Right atrium auricular region (tissue), 2 donors: ENCODE measurements at places on chromosomes 11 and 22.

GRCh38 chr22:19447330-19448075 is at the start of gene C22orf39:
Gene C22orf39, minus strand, starts transcription at chr22:19447711. Its CDS starts 23 bp downstream, at chr22:19447688.
- peak; percentile 95 for DNase-seq

DNA sequence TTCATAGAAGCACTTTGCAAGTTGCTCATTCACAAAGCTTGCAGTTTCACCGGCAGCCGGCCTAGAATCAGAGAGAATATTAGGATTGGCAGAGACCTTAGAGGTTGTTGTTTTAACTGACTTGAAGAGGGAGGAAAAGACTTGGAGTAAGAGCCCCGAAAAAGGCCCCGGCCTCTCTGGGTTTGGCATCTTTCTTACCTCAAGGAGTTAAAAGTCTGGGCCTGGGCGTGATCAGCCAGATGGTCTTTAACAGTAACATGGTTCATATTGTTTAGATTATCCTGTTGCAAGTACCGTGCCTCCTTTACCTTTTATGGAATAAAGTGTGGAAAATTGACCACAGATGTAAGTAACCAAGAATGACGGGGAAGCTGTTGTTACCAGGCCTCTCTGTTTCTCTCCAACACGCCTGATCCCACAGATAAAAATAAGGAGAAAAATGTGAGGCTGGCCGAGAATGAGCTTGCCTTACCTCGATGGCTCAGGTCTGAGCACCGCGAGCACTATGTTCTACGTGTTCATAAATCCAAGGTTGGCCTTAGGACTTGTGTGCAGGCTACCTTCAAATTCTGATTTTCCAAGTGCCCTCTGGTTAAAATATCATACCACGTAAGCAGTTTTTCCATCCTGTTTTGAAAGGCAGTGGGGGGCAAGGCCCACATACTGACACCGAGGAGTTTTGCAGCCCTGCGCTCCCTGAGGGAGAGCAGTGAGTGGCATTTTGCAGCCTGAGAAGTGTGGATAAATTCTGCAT is 56.4 kb downstream of the PARVA start:
- no peak for DNase-seq

DNA sequence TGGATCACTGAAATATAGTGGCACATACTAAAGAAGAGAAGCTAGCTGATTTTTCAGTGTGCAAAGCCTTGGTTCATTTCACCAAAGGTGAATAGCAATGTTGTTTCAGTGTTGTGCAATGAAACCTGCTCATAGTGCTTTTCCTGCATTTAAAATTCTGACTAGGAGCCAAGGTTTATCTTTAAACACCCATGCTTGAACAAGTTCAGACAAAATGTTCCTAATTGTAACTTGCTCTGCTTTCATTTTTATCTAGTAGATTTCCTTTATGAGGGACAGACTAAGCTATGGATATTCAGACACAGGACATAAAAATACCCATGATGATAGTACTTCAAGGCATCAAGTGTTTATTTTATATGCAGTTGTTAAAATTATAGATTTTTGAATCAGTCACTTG is 47.7 kb downstream of the BBOX1 start:
- DNase-seq = no peak

GRCh38 chr11:116145187-116145865 is 627.5 kb downstream of the BUD13 start:
- DNase-seq = peak; percentile 23

DNA sequence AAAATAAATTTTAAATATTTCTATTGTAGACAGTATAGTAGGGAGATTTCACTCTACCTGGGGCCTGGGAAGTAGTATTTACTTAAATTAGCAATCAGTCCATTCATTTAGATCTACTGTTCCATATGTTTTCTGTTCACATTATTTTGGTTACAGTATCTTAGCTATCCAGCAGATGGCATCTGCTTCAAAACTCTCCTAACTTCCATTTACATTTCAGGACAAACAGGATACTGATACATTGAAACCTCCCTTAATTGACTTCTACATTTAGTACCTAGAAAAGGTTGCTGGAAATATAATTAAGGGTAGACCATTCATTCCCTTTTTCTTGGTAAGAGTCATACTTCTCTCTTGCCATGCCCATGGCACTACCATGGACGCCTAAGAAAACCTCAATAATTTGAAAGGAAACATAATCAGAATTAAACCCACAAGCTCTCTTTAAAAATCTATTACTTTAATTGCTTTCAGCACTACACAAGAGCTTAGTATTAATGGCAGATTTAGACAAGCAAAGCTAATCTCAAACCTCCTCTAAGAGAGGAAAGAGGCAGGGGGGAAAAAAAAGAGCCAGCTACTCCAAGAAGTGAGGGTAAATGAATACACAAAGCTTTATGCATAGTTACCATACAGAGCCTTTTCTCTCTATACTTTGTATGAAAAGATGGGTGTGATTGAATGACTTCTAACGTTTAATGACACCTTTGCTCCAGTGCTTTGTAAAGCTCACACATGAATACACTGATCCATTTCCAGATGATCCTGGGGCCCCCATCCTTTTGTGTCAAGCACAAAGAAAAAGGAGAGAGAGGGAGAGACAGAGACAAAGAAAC is 131.2 kb upstream of the MTMR2 start:
- DNase-seq = no peak

DNA sequence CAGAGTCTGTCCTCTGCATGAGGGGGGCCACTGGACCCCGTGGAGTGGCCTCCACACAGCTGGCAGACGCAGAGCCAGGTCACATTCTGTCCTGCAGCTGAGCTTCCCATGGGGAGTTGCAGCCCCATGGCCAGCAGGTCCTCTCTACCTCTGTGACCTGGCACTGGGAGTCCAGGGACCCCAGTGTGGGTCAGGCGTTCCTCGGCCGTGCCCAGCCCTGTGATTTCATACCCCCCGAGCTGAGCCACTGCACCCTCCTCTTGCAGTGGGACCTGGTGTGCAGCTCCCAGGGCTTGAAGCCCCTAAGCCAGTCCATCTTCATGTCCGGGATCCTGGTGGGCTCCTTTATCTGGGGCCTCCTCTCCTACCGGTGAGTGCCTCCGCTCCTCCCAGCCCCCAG is 32.2 kb upstream of the SLC22A12 start:
- no peak for DNase-seq

- DNase-seq = no peak
Measured at GRCh38 chr11:119983816-119984215, 154.1 kb downstream of the TRIM29 start.

DNA sequence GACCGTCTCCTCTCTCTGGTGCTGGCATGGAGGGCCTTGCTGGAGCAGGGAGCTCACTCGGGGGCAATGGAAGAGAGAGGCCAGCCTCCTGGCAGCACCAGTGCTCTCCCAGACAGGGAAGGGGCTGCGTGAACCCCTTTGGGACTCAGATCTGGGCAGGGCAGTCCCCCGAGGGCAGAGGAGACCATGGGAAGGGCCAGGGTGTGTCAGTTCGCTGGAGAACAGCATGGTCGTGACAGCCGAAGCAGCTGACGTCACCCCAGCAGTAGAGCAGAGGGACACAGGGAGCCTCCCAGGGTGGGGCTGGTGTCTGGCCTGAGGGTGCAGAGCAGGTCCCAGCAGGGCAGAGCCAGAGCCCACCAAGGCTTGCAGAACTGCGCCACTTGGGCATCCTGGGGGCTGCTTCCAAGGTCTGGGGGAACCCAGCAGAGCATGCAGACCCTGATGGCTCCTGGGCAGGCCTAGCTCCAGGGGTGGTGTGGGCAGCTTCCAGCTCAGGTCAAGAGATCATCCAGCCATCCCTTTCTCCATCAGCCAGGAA is 71.0 kb upstream of the KCNQ1OT1 start:
- peak; percentile 49 for DNase-seq

DNA sequence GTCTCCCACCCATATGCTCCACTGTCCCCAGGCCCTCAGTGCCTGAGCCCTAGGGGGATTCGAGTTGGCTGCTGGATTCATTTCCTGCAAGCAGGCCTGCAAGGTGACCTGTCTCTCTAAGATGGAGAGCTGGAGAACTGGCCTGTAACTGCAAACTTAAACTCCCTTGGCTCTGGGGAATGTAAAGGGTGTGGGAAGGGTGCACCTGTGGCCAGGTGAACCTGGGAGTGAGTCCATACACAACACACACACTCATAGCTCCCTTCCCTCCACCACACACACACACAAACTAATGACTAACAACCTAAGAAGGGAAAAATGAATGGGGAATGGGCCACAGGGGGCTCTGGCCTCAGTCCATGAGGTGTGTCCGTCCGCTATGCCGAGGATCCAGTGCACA is 14.5 kb downstream of the SMTNL1 start:
- DNase-seq = no peak

DNA sequence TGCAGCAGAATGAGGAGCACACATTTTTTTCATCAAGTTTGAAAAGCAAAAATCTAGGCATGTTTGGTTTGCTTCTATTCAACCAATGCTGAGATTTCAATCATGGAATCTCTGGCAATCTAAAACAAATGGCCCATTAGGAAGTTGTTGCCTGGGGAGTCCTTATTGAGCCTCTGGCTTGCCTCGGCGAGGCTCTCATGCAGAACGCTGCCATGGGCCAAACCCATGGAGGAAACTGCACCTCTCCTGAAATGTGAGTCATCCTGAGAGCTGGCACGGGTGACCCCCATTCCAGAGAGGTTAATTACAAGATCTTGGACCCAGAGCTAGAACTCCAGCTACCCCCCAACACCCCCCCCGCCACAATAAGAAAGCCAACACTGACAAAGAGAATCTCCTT is 80.7 kb downstream of the MN1 start:
- DNase-seq = no peak

DNA sequence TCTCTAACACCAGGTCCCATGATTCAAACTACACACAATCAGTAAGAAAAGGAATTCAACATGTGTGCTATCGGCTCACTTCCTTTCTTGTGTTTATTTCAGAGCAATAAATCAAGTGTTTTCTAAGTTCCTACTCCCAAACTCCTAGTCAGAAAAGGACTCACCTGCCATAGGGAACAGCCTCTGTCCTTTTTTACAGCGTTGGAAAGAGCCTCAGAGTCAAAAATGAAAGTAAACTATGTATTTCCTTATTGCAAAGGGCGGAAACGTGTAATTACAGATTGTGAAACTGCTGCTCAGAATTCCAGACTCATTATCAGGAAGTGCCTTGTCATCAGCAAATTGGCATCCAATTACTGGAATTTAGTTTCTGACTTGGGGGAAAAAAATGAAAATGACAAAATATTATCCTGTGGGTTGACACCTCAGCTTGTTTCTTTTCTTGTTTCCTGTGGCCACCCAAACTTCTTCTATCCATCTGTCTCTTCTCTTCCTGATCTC is at the start of gene CASP4:
Gene CASP4 (minus strand): TSS at position 220 of the 501 bp plus-strand sequence. CDS start 49 bp downstream, at position 171.
- DNase-seq = no peak

DNA sequence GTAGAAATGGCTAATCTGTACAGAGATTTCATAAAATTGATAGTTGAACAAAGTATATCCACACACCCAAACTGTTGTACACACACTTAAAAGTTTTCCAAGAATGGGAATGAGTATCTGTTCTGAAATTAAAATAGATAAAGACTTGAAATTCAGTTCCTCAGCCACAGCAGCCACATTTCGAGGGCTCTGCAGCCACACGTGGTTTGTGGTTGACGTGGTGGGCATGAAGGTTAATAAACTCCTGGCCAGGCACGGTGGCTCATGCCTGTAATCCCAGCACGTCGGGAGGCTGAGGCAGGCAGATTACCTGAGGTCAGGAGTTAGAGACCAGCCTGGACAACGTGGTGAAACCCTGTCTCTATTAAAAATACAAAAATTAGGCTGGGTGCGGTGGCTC is 24.0 kb downstream of the TPST2 start:
- no peak for DNase-seq

- no peak for DNase-seq
Measured at GRCh38 chr11:46991391-46991790, 54.8 kb downstream of the CSTPP1 start.

GRCh38 chr22:46754110-46754799 is 8.2 kb upstream of the TBC1D22A start:
- peak; percentile 99 for DNase-seq
